Right renal cortex interstitium (tissue), 3 donors: ENCODE measurements at places on chromosomes 7 and 10. TPM values are rescaled to one million over a fixed set of nuclear protein-coding genes. Genes with fewer than 3 reads are reported as not detected.

DNA sequence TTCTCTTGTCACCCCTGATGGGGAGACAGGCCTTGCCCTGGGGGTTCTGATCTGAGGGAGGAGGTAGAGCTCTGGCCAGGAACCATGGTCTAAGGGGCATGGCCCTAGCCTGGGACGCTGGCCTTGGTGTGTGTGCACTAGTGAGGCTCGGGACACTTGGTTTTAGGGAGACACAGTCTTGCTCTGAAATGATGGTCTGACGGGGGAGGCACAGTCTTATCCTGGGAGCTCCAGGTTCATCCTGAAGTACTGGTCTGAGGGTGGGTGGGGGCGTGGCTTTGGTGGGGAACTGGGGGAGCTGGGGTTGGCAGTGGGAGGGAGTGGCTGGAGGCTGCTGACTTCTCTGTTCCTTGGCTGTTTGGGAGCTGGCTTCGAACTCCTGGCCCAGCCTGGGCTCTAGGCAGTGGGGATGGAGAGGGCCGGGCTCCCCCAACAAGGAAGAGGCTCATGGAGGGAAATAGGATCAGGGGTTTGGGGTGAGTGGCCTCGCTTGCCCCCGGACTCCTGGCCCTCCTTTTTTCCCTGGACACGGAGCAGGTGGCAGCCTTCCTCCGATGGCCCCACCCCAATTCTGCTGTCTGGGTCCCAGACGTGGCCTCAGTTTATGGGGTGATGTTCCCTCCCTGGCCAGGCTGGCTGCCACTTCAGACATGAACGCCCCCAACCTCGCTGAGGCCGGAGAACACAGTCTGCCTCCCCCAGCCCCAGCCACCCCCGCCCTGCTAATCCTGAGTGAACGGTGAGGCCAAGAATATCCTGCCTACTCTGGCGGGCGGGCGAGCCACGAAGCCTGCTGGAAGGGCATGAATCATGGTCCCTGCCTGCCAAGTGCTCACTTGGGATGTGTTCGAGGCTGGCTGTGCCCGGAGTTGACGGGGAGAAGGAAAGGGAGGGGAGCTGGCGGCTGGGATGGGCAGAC lies 43.5 kb downstream of the TMEM270 start:
- no peak for DNase-seq

- no peak for DNase-seq
These were observed 103.0 kb upstream of the KLF6 start for GRCh38 chr10:3887885-3888476.

DNA sequence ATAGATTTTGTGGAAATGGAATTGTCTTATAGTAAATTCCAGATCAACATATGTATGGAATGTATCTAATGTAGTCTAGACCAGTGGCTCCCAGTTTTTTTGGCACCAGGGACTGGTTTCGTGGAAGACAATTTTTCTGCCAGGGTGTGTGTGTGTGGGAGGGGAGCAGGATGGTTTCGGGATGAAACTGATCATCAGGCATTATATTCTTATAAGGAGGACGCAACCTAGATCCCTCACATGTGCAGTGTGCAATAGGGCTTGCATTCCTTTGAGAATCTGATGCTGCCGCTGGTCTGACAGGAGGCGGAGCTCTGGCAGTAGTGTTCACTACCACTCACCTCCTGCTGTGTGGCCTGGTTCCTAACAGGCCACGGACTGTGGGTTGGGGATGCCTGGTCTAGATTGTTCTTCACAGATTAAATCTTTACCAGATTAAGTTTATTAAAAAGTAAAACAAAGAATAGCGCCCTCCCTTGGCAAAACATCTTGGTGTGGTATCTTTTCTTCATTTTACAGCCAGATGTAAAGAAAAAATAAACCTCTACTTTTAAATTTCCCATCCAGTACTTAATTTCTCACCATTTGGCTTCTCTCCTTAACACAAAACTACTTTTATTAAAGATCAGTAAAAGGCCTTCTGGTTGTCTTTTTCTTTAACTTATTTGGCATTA lies 48.4 kb downstream of the SEPTIN7 start:
- no peak for DNase-seq

- DNase-seq, result no peak
These were observed 61.5 kb downstream of the CTTNBP2 start for GRCh38 chr7:117811696-117812095.

DNA sequence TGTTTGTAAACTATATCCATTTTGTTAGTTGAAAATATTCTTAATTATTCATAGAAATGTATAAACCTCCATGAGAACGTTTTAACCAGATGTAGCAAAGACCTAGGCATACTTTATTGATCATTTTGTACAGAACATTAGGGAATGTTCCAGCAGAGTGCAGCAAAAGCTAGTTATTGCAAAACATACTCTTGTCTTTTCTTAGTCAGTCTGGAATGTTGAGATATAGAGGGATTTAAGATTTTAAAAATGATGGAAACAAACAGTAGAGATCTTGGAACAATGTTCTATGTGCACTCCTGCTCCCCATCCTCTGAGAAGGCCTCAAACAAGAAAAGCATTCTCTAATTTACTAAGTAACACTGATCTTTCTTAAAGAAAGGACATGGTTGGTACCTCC lies 292.1 kb downstream of the BBS9 start:
- no peak for DNase-seq

- no peak for DNase-seq
These were observed 443.3 kb downstream of the GFRA1 start for GRCh38 chr10:115829521-115830205.

DNA sequence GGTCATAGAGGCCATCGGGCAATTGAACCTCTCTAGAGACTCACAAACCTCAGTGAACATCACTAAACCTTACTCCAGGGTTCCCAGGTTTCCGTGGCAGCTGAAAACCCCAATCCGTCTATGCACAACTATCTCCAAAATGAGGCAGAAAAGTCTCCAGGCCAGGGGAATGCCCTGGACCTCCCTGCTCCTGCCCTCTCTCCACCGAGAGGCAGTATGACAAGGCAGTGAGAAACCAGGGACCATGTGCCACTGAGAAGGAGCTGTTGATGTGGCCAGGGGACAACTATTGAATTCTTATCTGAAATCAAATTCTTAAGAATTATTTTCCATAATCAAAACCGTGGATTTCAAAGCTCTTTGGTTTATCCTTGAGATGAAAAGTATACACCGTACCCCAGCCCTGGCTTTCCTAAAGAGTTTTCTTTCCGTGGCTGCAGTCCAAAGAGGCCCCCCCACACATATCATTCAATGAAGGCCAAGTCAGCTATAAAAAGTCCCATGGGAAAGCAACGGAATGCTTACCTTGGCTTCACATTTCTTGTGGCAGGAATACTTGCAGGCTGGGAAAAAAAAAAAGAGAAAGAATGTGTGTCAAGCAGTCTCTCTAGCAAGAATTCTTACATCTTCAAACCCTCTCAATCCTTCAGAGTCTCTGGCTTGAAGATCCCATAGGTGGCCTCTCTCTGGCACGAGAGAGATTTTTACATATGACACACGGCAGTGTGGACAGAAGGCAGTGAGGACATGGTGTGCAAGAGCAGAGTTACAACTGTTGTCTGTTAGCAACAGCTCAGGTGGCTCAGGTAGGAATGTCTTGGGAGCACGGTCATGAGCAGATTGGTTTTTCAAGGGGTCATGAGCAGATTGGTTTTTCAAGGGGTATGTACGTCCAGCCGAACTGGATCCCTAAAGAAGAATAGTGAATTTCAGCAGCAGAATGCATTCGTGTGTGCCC lies 75.2 kb downstream of the TNS3 start:
- no peak for DNase-seq

DNA sequence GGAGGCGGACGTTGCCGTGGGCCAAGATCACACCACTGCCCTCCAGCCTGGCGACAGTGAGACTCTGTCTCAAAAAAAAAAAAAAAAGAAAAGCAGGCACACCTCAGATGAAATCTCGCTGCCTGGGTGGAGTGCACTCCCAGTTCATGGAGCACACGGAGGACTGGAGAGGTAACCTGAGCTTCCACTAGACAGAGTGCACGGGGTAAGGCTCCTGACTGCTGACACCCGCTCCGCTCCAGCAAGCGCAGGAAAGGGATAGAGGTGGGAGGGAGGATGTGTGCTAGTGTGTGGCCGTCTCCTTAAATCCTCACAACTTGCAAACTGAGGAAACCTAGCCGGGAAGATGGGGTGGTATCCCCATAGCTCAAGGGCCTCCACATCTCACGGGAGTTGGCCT lies 50.8 kb downstream of the FAM53B start:
- no peak for DNase-seq

DNA sequence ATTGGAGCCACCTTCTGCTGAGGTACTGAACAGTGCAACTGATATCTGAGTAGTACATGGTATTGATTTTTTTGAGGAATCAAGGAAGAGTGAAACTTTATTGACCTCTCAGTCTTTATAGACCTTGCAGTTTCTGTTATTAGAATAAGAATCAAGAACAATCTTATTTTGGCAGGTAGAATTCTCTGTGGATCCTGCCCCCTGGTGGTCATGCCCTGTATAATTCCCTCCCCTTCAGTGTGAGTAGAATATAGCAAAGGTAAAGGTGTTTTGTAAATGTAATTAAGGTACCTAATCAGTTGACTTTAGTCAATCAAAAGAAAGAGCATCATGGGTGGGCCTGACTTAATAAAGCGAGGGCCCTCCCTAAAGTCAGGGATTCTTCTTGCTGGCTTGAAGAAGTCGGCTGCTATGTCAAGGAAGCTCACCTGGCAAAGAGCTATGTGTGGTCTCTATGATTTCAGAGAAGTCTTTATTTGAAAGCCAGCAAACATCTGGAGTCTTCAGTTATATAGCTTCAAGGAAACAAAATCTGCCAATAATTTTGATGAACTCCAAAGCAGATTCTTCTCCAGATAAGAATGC lies 142.8 kb downstream of the LSM5 start:
- DNase-seq, result no peak

DNA sequence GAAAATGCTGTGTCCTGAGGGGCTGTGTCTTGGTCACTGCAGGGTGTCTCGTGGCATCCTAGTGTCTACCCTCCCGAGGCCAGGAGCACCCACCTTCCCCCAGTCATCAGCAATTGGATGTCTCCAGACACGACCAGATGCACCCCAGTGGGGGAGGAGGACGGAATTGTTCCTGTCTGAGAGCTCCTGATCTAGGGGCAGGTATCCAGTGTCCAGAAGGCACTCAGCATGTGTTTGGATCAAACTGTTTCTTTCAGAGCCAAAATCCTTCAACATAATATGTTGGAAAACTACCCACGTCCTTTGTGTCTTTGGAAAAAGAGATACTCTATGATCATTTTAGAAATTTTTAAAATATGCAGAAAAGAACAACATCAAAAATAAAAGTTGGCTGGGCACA lies 16.9 kb downstream of the PRKRIP1 start:
- DNase-seq, result no peak

DNA sequence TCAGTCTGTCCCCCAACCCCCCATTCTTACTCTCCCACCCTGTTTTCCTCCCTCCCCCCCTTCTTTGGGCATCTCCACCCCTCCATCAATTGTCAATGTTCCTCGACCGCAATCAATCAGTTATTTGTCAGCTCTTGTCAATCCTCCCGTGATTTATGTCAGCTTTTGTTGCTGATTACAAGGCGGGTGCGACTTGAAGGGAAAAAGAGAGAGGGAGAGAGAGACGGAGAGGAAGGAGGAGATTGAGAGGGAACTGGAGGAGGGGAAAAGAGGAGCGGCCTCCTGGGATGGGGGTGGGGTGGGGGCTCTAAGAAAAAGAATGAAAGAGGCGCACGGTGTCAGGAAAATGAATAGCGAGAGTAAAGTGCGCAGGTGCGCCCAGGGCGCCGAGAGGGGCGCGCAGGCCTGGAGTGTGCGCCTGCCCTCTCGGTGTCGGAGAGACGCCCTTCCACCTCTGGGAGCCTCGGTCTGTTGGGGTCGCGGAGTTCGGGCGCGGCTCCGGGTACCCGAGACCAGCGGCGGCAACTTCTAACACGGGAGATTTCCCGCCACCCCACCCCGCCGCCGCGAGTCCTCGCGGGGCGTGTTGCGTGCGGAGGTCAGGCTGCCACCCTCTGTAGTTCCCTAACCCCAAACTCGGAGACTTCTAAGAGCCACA lies 1.1 kb upstream of the ZNF503 start:
- no peak for DNase-seq

The PWWP2B gene
- 9.7 TPM for polyA plus RNA-seq

The CDC14C gene
- 0.06 TPM for polyA plus RNA-seq

The SLC26A4 gene
- 3.3 TPM for polyA plus RNA-seq

The CNNM1 gene
- polyA plus RNA-seq, result 2.5 TPM

The C10orf90 gene
- 0.69 TPM for polyA plus RNA-seq

The OPN1SW gene
- 1.8 TPM for polyA plus RNA-seq
